ENCODE measurements at places on chromosomes 7 and 10.
A peak's percentile ranks its signal among the peaks of the same experiment; 100 is the strongest.

DNA sequence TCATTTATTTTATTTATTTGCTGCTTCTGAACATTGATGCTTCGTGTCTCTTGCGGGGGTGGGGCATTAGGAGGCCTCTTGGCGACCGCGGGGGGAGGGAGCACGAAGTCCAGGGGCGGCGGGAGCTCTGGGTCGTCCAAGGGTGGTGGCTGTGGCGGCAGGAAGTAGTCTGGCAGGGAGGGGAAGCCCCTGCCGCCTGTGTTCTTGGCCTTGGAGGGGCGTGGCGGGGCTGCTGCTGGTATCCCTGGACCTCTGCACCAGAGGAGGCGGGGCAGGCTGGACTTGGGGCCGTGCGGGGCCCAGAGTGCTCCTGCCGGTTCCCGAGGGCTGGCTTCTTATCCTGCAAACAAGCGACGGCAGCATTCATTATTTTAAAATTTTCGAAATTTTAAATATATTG lies 70.5 kb upstream of the ABI1 start:
- no peak for DNase-seq

DNA sequence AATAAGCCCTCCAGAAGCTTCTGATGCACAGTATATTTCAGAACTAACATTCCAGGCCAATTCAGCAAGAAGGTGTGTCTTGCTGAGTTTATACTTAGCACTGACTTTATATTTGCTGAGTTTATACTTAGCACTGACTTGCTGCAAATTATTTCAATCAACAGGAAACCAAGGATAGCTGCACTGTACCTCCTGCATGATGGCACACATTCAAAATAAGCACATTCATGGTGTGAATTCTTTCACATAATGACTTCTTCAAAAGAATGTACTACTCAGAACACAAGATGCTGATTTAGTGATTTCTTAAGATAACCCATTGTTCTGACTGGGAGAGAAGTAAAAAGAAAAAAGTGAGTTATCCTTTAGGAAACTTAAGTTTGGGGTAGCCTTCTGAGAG lies 52.0 kb downstream of the JAZF1 start:
- no peak for DNase-seq

- no peak for DNase-seq
These were observed 15.3 kb downstream of the ECHDC3 start for GRCh38 chr10:11757454-11757820.

- no peak for DNase-seq
These were observed 28.2 kb downstream of the GPRIN2 start for GRCh38 chr10:46528171-46528671.

DNA sequence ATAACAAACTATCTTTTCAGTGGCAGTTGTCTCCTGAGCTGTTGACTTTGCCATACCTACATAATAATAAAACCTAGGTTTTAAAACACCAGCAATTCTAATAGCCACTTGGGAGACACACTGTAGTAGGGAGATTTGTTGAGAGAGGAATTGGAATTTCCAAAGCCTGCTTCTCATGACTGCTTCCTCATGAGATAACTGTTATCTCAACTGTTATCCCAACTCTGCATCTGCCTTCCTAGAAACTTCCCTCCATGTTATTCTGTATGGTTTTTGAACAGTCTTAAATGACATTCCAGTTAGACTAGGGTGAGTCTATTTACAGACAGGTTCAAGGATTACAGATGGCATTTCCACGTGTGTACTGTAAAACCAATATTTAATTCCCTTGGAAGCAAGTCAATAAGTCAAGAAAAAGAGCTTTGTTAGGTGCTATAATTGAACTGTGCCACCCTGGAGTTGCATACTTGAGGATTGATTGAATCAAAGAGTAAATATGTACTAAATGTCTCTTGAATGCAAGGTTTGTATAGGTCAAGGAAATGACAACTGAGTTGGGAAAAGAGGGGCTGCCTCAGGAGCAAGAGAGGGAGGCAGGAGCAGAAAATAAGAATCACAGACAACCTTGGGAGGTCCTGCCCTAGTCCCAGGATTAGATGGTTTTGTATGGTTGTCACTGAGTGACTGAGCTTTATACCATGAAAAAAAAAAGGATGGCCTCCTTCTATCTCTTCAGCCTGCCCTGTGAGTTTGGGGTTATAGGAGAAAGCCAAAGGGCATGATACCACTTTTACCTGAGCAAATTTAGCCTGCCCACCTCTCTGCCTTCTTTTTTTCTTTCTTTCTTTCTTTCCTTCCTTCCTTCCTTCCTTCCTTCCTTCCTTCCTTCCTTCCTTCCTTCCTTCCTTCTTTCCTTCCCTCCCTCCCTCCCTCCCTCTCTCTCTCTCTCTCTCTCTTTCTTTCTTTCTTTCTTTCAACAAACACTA lies 9.9 kb upstream of the TM9SF3 start:
- no peak for DNase-seq

DNA sequence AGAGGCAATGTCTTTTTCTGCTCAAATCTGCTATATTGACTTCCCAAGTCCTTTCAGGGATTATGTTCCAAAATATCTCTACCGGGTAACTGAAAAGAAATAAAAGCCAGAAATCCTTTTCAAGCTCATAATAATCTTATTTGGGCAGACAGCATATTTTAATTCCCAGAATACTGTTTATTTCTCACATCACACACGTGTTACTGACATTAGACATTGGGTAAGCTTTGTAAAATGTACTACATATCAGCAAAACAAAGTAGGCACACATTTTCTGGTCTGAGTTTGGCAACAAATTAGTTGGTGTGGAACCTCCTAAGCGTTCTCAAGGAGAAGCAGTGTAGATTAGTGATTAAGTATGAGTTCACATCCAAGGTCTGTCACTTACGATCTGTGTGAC lies 10.4 kb upstream of the PTPRZ1 start:
- DNase-seq: no peak

GRCh38 chr10:119459681-119460340 lies 82.7 kb downstream of the RGS10 start:
- DNase-seq: no peak

DNA sequence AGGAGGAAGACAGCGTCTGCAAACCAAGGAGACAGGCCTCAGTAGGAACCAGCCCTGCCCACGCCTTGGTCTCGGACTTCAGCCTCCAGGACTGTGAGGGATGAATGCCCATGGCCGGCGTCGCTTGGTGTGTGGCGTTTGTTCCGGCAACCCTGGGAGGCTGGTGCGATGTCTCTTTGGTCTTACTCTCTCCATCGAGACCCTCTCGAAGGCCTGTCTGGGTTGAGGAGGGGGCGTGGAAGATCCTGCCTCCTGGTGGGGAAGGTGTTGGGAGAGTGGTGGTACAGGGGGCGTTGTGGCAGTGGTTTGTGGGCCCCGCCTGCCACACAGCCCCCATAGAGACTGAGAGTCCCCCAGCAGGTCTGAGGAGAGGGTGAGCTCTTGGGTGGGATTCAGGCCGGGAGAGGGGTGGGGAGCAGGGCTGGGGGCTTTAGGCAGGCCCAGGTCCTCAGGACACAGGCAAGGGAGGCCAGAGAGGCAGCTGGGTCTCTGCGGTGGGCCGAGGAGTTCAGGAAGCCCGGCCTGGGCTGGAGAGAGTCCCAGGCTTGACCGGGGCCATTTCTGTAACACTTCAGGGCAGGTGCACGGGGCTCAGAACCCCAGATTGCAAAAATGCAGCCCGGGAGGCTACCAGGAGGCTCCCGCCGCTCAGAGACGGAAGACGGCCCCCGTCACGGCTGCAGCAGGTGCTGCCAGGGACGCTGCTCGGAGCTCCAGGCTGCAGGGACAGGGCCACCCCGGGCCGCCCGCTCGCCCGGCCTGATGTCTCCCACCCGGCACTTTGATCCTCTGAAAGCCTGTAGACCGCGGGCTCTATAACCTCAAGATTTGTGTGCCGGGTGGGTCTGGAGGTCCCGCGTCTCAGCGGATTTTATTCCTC lies 33.8 kb upstream of the PSMG3 start:
- no peak for DNase-seq

DNA sequence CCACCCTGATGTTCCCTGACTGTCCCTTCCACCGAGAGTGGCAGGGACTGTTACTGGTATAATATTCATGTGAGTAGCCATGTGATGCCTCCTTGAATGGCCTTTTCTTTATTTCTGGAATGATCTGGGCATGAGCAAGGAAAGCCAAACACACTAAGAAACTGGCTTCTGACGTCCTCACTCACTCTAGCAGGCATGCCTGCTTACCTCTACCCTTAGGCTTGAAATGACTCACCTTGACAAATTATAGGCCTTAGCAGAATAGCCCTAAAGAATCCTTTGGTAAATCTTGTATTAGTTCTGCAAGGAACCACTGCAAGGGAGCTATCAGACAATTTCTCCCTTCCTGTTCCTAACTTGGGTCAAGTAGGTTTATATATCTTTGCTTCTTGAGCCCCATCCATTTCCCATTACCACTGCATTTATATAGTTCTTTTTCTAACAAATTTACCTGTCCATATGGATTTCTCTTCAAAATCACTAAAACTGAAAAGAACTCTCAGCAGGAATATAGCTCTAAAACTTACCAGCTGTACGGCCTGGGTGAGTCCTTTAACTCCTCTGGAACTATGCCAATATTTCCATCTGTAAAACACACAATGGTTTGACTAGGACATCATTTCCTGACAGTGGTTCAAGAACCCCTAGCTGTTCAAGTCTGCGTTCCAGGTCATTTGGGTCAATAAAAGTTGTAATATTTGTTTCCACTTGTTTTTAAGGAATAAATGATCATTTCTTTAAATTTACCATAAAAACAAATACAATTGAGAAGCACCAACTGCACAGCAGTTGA lies 13.0 kb upstream of the NDUFA5 start:
- DNase-seq: peak; percentile 8

- no peak for DNase-seq
These were observed 199.4 kb downstream of the KIAA1217 start for GRCh38 chr10:24408365-24408764.

DNA sequence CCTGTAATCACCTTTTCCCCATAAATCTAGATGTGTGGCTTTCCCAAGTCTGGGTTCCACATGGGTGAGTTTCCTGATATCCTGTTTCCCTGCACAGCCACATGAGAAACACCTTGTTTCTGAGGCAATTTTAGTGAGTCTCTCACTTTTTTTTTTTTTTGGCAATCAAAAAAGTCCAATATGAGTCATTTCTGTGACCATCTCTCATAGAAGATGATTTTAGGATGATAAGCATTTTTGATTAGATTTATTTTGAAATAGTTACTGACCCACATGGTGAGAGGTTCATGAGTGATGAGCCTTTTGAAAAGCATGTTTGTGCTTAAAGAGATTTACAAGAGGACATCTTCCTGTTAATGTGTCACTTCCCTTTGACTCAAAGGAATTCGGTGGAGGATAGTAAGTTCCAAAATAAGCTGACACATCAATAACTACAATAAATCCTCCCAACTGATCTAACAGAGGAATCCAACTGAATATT lies 464.0 kb downstream of the INHBA start:
- DNase-seq: no peak

DNA sequence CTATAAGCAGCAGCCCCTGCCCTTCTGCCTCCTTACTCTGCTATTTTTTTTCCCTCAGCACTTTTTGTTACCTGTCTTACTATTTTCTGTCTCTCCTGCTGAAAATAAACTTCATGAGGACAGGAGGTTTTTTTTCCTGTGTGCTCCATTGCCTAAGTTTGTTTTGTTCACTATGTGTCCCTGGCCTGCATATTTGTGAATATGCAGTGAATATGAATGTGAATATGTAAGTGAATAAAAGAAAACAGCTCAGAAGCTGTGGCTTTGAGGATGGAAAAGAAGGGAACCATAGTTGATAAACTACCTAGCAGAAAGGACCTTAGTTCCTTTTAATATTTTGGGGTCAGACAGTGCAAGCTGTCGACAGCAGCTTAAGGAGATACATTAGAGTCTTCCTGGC lies 34.9 kb downstream of the PCBD1 start:
- DNase-seq: no peak

DNA sequence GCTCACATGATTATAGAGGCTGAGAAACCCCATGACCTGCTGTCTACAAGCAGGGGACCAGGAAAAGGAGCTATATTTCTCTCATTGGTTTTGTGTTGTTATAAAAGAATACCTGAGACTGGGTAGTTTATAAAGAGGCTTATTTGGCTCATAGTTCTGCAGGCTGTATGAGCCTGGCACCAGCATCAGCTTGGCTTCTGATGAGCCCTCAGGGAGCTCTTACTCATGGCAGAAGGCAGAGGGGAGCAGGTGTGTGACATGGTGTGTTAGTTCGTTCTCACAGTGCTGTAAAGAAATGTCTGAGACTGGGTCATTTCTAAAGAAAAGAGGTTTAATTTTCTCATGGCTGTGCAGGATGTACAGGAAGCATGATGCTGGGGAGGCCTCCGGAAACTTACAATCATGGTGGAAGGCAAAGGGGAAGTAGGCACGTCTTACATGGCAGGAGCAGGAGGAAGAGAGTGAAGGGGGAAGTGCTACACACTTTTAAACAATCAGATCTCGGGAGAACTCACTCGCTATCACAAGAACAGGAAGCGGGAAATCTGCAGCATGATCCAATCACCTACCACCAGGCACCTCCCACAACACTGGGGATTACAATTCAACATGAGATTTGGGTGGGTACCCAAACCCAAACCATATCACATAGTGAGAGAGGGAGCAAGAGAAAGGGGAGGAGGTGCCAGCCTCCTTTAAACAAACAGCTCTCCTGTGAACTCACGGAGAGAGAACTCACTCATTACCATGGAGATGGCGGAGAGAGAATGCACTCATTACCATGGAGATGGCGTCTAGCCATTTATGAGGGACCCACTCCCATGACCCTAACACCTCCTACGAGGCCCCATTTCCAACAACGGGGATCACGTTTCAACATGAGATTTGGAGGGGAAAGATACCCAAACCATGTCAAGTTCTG lies 133.4 kb downstream of the JCAD start:
- no peak for DNase-seq

GRCh38 chr7:154172236-154172635 lies 120.0 kb downstream of the DPP6 start:
- no peak for DNase-seq

DNA sequence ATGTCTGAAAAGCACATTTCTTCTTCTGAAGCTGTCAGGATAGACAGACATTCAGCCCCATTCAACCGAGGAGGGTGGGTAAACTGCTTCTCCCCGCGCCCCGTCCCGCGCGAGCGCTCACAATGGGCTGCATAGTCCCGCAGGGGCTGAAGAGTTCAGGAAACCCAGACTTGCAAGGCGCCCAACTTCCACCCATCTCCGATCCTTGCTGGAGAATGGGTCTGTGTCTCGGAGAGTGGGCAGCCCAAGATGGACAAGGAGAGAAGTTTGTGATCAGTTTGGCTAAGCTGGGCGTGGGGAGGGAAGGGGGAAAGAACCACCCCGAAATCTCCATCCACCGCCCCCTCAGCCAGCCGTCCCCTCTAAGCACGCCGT lies 686 bp downstream of the AASS start:
- no peak for DNase-seq

- DNase-seq: no peak
These were observed 2.6 kb downstream of the BZW2 start for GRCh38 chr7:16648551-16648950.

DNA sequence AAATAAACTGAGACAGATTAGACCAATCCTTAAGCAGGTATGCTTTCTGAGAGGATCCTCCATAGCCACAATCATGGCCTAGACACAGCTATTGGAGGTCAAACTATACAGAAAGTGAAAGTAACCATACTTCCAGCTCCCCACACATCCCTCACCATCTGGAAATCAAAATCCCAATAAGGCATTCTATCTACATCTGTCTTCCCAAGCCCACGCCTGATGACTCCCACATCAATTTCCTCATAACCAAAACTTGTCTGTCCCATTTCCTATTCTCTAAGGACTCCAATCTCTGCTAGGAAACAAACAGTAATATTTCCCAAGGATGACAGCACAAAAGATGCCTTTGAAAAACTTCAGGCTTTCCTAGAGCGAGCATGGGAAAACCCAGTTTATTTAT lies 247.3 kb upstream of the HPS1 start:
- no peak for DNase-seq

GRCh38 chr10:2610946-2611345 lies 456.4 kb upstream of the PFKP start:
- peak; percentile 32 for DNase-seq
